ENCODE measurements at places on chromosomes 7 and 10.

GRCh38 chr7:36387435-36388231 is 2.0 kb upstream of the ANLN start:
- no peak for DNase-seq

- DNase-seq = no peak
Observed at GRCh38 chr7:140674899-140675701, 2.4 kb downstream of the ADCK2 start.

GRCh38 chr7:113086431-113086888 is at the start of gene GPR85:
GPR85 (minus strand) TSS chr7:113086827; CDS start chr7:113084721, 2,106 bp downstream.
- DNase-seq = peak; percentile 3

- DNase-seq = no peak
Observed at GRCh38 chr7:29158795-29159423, 12.6 kb upstream of the CPVL start.

DNA sequence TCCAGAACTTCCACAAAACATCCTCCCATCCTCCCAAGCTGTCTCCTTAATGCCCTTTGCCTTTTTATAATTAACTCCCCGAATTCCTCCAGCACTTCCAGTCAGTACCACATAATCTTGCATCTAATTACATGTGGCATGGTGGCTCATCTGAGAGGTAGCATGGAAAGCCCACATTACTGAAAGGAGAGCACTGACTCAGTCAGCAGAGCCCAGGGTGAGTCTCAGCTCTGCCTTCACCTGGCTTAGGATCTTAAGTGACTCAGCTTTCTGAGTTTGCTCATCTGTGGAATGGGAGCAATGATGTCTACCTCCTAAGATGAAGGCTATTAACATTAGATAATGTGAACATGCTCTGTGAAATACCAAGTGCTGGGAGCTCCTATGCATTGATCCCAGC is 433.9 kb downstream of the SORCS3 start:
- DNase-seq = no peak

DNA sequence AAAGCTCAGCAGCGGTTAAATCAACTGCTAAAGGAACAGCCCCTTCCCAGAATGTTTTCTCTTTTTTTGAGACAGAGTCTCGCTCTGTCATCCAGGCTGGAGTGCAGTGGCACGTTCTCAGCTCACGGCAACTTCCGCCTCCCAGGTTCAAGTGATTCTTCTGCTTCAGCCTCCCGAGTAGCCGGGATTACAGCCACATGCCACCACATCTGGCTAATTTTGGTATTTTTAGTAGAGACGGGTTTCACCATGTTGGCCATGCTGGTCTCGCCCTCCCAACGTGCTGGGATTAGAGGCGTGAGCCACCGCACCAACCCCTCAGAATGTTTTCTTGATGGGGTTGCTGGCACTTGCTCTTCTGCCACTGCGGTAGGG is 59.8 kb upstream of the IL6 start:
- DNase-seq = no peak

GRCh38 chr10:132534391-132535064 is 3.1 kb upstream of the INPP5A start:
- no peak for DNase-seq
